Bone marrow (tissue), 2 donors: ENCODE measurements at places on chromosomes 12 and 14.

- no peak for DNase-seq
These were observed 93.6 kb upstream of the TMTC2 start for GRCh38 chr12:82593143-82593542.

- DNase-seq, result no peak
These were observed 568.3 kb downstream of the FSCB start for GRCh38 chr14:43938588-43939281.

DNA sequence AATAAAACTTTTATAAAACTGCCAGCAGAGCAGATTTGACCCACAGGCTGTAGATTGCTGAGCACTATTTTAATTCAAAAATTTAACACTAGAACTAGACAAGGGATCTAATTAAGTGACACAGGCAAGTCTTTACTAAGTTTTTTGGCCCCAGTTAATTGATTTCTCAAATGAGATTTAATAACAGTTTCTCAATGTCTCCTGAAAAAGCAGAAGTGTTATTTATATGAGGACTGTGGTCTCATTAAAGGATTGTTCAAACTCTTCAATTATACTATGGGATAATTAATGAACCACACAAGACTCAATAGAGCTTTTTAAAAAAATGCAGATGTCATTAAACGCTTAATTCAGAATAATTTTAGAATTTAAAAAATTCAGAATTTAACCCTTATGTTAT, 1.9 kb downstream of the HEATR5A start:
- no peak for DNase-seq

- DNase-seq, result no peak
These were observed 4.9 kb downstream of the GPRC5A start for GRCh38 chr12:12896260-12896659.

GRCh38 chr12:101793401-101793800, 37.4 kb downstream of the GNPTAB start:
- DNase-seq, result no peak

- no peak for DNase-seq
These were observed 95.3 kb downstream of the FGD4 start for GRCh38 chr12:32494656-32495055.

DNA sequence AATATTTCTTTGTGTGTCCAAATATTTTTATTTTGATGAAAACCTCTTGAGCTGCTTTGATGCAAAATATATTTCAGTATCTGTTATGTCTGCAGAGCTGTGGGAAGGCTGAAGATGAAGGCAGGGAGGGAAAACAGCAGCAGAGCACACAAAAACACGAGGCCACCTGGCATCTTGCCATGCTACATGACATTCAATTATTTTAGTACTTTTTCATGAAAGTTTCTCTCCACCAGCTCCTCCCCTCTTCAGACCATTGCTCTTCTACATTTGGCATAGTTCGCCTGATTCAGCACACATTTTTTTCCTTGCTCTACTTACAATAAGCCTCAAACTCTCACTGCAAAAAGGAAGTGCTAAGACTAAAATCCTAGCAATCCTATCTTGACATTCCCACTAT, 4.6 kb upstream of the ALX1 start:
- DNase-seq, result no peak

DNA sequence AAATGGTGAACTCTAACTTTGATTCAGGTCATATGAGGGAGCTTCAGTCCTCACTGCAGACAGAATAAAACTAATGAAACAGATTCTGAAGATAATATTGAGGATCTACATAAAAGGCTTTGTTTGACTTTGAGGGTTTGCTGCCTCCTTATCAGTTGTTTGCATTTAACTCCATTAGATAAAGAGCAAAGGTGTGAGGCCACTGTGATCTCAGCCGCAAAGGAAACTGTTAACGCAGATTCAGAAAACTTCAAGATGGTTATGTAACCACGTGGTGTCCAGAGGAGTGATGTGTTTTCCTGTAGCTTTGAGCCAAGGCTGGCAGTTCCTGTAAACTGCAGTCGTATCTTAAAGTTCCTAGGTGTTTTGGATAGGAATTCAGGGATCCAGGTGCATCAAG, 67.8 kb downstream of the METTL25 start:
- no peak for DNase-seq

- DNase-seq, result no peak
These were observed 91.2 kb downstream of the RFLNA start for GRCh38 chr12:124386059-124386458.

- DNase-seq, result no peak
These were observed 6.9 kb upstream of the SLC7A7 start for GRCh38 chr14:22822016-22822570.

DNA sequence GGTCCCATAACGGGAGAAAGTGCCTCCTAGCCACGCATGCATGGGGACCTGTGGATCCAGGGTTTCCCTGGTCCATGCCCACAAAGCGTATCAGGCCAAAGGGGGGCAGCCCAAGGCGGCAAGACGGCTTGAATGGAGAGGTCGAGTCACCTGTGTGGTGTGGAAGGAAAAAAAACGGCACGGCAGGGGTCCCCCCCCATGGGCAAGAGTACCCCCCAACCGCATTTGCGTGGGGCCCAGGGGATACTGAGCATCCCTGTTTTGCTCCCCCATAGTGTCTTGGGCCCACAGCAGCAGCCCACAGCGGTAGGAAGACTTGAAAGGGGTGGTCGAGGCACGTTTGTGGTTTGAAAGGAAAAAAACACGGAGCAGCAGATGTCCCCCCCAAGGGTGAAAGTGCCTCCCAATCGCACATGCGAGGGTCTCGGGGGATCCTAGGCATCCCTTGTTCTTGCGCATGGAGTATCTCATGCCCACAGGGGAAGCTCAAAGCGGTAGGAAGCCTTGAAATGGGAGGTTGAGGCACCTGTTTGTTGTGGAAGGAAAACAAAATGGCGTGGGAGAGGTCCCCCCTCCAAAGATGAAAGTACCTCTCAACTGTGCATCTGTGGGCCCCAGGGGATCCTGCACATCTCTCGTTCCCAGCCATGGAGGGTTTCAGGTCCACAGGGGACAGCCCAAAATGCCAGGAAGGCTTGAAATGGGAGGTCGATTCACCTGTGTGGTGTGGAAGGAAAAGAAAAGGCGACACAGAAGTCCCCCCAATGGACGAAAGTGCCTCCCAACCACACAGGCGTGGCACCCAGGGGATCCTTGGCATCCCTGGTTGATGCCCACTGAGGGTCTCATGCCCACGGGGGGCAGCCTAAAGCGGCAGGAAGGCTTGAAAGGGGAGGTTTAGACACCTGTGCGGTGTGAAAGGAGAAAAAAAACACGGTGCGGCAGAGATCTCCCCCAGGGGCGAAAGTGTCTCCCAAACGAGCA, 577.5 kb downstream of the ALG10 start:
- DNase-seq, result no peak

DNA sequence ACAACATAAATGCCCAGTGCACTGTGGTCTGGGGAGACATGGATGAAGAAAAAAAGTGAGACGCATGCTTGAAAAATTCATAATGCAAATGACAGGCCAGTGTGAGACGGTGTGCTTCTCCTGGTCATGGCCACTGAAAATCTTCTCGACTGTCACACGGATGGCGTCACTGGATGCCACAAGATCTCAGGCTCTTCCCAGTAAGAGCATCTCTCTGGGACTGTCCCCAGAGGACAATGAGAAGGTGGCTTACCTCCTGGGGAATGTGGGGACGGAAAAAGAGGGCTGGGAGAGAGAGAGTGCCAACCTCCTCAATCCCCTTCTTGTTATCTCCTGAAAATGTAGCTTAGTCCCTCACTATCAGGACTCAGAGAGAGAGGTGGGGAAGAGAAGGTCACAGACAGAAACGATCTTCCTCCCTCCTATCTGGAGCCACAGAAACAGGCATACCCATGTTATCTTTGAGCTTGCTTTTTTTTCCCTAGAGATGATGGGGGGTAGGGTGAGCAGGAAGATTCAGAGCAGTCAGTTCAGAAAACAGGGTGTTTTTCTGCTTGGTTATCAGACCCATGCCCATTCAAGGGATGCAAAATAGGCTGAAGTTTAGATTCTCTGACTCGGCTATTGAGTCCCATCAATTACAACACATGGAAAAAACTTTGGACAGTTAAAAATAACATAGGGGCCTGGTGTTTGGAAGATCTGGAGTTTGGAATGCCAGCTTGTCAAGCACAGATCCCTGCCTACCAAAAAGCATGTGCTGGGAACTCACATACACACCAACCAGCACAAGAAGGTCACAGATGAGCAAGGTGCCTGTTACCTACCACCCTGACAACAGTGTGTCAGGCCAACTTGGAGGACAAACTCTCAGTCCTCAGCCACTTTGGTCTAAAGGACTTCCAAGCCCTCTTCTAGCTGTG, 24.2 kb downstream of the DPF3 start:
- DNase-seq, result no peak

DNA sequence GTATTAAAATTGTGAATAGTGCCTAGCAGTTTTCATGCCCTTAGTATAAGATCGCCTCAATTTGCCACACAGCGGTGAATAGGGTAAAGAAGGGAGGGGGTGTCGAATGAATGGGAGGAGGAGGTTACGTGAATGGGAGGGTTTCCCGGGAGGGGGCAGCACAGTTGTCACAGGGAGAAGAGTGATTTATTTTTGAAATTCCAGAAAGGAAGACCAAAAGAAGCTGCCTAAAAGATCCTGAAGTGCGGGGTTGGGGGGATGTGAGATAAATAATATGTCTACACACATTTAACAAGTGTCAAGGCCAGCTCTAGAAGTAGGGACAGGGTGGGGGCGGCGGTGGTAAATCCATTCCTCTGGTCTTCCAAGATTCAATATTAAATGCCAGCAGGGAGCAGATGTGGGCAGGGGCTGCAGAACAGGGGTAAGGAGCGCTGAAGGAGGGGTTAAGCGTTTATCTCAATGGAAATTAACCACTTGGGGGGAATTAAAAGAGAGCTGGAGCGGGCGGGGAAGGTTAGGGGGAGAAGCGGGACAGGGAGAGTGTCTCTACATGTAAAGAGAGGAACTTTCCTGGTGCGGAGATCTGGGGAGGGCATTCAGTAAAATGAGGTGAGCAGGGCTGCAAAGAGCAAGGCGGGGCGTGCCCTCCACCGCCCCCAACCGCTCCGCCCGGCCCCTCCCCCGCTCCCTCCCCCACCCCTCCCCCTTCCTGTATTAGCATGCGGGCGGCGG, 867 bp downstream of the C12orf42 start:
- DNase-seq, result no peak

- no peak for DNase-seq
These were observed 72.9 kb upstream of the SRSF5 start for GRCh38 chr14:69693801-69694729.

GRCh38 chr14:50874757-50875156, 2.9 kb downstream of the ABHD12B start:
- DNase-seq, result peak; percentile 84

- no peak for DNase-seq
These were observed 925.1 kb upstream of the ATXN7L3B start for GRCh38 chr12:73612551-73612950.
